ENCODE measurements at places on chromosomes 16 and 17.

- no peak for DNase-seq
Measured at GRCh38 chr16:17396762-17397498, 73.8 kb downstream of the XYLT1 start.

- DNase-seq = no peak
Measured at GRCh38 chr17:48333034-48333530, 96.9 kb downstream of the SKAP1 start.

DNA sequence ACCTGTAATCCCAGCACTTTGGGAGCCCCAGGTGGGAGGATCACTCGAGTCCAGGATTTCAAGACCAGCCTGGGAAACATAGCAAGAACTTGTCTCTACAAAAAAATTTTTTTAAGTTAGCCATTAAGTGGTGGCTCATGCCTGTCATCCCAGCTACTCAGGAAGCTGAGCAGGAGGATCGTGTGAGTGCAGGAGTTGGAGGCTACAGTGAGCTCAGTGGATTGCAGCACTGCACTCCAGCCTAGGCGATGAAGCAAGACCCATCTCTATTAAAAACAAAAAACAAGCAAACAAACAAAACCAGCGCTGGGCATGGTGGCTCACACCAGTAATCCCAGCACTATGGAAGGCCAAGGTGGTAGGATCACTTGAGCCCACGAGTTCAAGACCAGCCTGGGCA, 38.0 kb downstream of the HEATR3 start:
- no peak for DNase-seq

- DNase-seq = no peak
Measured at GRCh38 chr17:74597069-74597790, 5.1 kb upstream of the CD300LD start.

DNA sequence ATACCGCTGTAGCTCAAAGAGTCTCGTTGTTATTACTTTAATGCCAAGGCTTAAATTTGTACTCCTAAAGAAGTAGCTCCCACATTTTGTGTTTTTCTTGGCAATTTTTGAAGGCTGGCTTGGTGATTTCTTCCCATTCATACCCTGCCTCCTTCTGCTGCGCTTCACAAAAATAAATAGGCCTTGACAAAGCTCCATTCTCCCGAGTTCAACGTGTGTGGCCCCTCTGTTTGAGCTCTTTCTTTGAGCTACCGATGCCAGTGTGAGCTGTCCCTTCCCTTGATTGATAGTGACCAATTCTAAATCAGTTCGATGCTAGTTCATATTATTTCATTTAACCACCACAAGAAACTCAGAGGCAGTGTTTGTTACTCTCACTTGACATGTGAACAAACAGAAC, 96.8 kb downstream of the MAP2K6 start:
- DNase-seq = no peak

DNA sequence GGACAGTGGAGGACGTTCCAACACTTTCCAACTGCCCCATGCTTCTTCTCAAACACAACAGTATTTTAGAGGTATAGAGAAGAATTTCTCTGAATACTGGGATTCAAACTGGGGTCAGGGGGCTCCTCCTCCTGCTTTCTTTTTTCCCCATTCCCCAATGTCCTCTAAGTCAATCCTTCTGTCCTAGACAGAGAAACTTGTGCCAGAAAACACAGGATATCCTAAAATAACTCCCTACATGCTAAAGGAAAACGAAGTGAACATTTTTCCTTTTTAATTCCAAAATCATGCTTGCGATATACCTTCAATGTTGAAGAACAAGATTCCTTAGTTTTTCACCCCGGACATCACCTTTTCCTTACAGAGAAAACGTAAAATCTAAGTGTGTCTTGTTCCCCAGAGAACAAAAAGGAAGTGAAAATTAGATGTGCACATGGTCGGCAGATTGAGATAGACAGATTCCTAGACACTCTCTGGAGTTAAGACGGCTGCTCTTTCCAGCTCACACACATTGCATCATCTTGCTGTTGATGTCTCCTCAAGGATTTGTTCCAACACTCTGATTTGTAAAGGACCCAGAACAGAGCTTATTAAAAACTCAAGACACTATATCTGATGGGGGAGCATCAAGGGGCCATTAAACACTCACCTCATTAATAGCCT, 228.2 kb downstream of the GRIN2A start:
- DNase-seq = no peak

Data from nucleus accumbens (tissue), 56 donors.